ENCODE measurements at places on chromosomes 7 and 10.
A peak's percentile ranks its signal among the peaks of the same experiment; 100 is the strongest.

DNA sequence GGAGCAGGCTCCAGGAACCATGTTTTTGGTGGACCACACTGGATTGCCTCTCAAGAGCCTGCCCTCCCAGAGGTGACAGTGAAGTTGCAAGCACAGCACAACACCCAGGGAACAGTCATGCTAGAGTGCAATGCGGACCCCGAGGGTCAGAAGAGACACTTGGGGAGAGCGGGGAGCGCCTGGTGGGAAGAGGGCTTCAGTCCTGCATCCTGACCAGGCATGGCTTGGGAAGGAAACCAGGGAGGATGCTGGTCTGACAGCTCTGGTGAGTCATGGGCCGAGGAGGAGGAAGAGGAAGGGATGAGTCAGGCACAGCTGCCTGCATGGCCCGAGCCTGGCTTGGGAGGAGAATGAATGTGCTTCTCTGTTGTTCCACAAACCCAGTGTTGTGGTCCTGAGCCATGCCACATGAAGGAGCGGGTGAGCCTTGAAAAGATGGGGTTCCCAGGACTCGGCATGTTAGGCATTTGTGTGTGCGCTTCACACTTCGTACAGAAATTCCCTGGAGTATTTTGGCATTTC lies 29.5 kb upstream of the ANKRD2 start:
- H3K4me1 ChIP-seq: peaks cover 46% of the 10 kb centered on the region
- H3K27me3 ChIP-seq: no peaks in the 10 kb centered on the region
- H3K4me3 ChIP-seq: no peak overlapping the region
- DNase-seq: peak; percentile 96

DNA sequence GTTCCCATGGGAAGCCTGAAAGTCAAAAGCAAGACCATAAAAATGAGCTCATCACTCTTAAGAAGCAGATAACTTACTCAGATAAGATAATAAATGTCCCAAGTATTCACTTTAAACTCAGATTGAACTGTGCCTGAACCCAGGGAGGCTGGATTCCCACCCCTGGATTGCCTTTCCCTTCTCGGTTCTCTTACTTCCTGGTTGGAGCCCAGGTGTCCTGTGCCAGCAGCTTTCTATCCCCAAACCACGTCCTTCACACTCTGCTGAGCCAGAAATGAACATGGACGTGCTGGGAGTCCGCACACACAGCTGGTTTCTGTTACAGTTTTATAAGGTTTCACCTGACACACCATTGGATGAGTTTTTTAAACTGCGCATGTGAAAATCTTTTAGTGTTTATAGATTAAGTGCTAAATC lies 636.2 kb upstream of the IGFBP3 start:
- no peaks in the 10 kb centered on the region for H3K36me3 ChIP-seq
- no peak overlapping the region for H3K4me3 ChIP-seq
- DNase-seq: no peak
- H3K27ac ChIP-seq: no peak overlapping the region
- H3K27me3 ChIP-seq: no peaks in the 10 kb centered on the region

DNA sequence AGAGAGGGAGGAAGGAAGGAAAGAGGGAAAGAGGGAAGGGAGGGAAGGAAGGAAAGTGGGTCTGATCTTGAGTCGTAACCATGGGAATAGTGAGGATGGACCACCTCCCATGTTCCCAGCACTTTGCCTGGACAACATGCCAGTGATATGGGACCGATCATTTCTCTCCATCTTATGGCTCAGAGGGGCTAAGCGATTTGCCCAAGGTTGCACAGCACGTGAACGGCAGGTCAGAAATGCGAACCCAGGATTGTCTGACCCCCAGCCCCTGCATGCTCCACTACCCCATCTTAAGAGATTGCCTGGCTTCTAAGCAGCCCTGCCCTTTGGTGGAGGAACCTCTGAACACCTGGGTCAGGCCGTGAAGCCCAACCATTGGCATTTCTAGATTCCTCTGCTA lies 109.0 kb upstream of the CARD11 start:
- no peak overlapping the region for H3K4me3 ChIP-seq
- no peaks in the 10 kb centered on the region for H3K36me3 ChIP-seq
- H3K4me1 ChIP-seq: no peaks in the 10 kb centered on the region
- H3K27ac ChIP-seq: no peak overlapping the region
- DNase-seq: no peak
- H3K27me3 ChIP-seq: no peaks in the 10 kb centered on the region

- peaks cover 7% of the 10 kb centered on the region for H3K4me1 ChIP-seq
- H3K27ac ChIP-seq: no peak overlapping the region
- no peak overlapping the region for H3K4me3 ChIP-seq
- H3K27me3 ChIP-seq: no peaks in the 10 kb centered on the region
Measured at GRCh38 chr7:31476073-31476745, 37.7 kb upstream of the ITPRID1 start.

DNA sequence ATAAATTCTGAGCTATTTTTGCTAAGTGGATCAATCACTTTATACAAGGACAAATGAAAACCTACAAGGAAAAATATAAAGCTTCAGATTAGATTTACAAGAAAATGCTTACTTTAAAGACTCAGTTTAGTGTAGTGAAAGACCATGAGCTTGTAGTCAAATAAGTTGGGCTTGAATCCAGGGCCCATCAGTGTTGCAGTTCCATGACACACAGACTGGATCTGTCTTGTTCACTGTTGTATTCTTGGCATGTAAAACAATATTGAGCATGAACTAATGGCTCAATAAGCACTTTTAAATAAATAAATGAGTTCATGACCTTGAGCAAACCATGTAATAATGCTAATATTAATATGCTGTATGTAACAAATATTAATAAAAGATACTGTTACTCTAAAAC lies 164.6 kb upstream of the KCND2 start:
- H3K27me3 ChIP-seq: no peaks in the 10 kb centered on the region
- no peak overlapping the region for H3K27ac ChIP-seq
- H3K4me3 ChIP-seq: no peak overlapping the region
- no peaks in the 10 kb centered on the region for H3K36me3 ChIP-seq
- no peak for DNase-seq
- H3K4me1 ChIP-seq: no peaks in the 10 kb centered on the region

DNA sequence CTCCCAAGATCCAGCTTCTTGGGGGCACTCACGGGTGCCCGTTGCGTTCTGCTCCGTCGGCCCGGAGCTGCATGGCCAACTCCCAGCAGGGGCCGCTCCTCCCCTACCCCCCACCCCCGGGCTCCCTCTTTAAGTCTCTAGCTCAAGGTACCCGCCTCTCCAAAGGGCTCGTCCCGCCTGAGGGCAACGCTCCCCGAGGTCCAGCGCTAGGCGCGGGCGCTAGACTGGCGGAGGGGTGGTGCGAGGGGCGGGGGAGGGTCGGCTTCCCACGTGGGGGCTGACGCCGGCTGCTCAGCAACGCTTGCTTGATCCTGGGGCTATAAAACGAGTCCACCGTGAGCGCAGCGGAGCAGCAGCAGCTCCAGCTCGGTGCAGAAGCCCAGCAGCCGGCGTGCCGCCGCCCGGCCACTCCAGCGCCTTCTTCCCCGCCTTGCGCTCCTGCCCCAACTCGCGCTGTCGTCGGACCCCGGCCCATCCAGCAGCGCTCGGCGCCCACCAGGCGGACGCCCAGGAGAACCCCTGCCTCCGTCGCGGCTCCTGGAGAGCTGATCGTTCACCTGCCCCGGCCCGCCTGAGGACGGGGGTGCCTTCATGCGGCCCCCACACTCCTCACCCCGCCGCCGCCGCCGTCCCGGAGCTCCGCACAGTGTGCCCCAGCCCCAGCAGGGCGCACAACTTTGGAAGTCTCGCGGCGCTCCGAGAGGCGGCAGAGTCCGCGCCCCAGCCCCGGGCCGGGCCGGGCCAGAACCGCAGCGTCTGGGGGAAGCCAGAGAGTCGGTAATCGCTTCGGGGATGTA lies at the start of gene ADRA2A:
Gene ADRA2A, plus strand, starts transcription at position 348 of the 797 bp plus-strand sequence. CDS start 968 bp downstream, outside the sequence.
- H3K27me3 ChIP-seq: peaks cover 42% of the 10 kb centered on the region
- peaks cover 15% of the 10 kb centered on the region for H3K4me1 ChIP-seq
- H3K27ac ChIP-seq: no peak within 1 kb of the TSS

- H3K4me1 ChIP-seq: no peaks in the 10 kb centered on the region
- no peaks in the 10 kb centered on the region for H3K36me3 ChIP-seq
- DNase-seq: no peak
- H3K27ac ChIP-seq: no peak overlapping the region
Measured at GRCh38 chr10:85849315-85849714, 517.3 kb downstream of the GRID1 start.

Data from CD14-positive monocyte (primary cell).